Small intestine (tissue), 16 donors: ENCODE measurements at places on chromosomes 12 and 14. TPM values are rescaled to one million over a fixed set of nuclear protein-coding genes. Genes with fewer than 3 reads are reported as not detected.

Gene GLT1D1
- not detected for polyA plus RNA-seq

Gene GPRC5D
- not detected for polyA plus RNA-seq

- DNase-seq, result no peak
Measured at GRCh38 chr14:105060751-105061427, 4.3 kb downstream of the GPR132 start.

DNA sequence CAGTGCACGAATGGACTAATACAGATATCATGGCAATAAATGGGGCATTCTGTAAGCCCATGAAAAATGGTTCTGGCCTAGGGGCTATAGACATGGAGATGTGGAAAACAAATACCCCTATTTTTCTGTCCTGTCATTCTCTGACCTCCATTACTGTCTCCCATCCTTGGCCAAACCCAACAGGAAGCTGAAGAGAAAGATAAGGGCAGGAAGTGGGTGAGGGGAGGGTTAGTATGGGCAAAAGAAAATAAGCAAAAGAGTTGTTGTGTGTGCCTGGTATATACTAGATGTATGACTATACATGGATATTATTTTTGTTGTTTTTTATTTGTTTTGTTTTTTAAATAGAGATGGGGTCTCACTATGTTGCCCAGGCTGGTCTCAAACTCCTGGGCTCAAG, 339.3 kb downstream of the PCNX1 start:
- peak; percentile 30 for DNase-seq

DNA sequence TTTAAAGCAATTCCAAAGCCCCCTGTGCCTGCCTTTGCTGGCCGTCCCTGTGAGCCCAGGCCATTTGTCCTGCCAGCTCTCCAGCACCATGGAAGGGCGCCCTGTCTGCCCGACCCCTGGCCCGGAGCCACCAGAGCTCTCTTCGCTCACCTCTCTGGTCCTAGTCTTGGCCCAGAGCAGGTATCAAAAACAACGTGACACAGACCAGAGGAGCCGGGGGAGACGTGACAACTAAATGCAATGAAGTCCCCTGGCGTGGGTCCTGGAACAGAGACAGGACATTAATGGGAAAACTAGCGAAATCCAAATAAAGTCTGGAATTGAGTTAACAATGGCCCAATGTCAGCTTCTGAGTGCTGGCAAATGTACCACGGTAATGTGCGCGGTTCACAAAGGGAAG, 83.2 kb upstream of the DIO3 start:
- no peak for DNase-seq
